ENCODE measurements at places on chromosomes 11 and 22.

DNA sequence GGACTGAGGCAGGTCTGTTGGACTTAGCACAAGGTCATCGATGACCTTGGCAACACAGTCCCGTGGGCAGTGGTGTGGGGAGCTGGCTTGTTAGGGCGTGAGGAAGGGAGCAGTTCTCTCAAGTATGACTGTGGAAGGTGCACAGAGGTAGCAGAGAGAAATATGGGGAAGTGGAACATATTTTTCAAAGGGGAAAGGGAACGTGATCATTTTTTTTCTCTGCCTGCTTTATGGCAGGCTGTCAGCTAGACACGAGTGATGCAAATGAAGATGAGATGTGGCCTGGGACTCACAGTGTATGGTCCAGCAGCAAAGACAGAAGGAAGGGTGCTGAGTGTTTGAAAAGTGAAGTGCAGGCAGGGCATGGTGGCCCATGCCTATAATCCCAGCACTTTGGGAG is 30.6 kb downstream of the ADAMTS8 start:
- DNase-seq = no peak

DNA sequence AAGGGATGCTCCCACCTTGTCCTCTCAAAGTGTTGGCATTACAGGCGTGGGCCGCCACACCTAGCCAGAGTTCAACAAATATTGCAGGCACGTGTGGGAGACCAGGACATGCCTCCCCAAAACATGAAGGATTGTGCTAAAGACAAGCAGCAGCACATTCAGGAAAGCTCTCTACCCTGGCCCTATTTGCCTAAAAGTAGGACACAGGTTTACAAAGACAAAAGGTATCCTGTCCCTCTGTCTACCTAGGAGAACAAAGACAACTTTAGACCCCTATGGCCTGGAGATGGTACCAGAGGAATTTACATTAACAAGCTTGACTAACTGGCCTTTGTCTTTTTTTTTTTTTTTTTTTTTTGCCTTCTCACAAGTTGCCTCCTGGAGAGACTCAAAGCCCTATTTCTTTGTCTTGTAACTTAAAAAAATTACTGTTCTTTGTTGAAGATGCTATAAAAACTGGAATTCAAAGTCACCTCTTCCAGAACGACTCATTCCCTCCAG is 859 bp upstream of the ACCS start:
- no peak for DNase-seq

GRCh38 chr11:105132716-105133511 is 6.7 kb downstream of the CARD18 start:
- no peak for DNase-seq

DNA sequence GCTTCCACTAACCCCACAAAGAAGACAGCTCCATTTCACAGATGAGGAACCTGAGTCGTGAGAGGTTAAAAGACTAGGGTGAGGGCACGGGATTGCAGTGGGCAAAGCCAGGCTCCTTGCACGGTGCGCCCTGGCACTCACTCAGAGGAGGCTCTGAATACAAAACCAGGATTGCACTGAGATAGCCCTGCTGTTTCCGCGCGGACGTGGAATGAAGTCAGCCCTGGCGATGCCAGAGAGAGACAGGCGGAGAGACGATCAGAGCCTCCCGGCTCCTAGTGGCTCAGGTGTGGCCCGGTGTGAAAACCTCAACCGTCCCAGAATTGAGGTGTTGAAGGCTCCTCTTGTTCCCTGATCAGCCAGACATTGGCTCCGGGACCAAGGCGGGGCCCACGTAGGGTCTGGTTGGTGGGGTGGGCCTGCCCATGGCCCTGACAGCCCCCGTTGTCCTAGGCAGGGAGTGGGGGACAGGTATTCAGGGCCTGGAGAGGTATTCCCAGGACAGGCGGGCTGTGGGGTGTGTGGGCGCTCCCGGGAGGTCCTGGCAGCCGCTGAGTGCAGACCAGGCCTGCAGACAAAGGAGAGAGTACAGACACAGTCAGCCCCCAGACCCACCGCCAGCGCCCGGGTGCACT is 43.1 kb upstream of the LINC01488 start:
- no peak for DNase-seq

- no peak for DNase-seq
Measured at GRCh38 chr11:129237880-129238638, 45.9 kb upstream of the ARHGAP32 start.

DNA sequence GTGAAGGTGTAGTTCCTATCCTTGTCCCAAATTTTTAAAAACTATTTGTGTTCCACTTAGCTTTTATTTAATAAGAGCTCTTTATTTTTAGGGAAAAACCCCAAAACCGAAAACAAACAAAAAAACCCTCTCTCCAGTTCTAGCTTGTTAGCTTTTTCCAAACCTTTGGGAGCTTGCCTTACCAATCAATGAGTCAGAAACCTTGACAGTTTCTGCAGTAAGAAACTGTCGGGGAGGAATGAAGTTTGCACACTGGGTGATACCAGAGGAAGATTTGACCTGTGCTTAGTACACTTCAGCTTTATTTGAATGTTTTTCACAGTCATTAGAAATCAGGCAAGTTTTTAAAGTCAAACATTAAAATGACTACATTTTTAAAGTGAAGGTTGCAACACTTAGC is 105.0 kb downstream of the FAT3 start:
- no peak for DNase-seq

GRCh38 chr11:41795004-41795403 is 335.6 kb upstream of the LRRC4C start:
- DNase-seq = no peak

GRCh38 chr11:88421530-88421929 is 84.0 kb upstream of the CTSC start:
- no peak for DNase-seq

DNA sequence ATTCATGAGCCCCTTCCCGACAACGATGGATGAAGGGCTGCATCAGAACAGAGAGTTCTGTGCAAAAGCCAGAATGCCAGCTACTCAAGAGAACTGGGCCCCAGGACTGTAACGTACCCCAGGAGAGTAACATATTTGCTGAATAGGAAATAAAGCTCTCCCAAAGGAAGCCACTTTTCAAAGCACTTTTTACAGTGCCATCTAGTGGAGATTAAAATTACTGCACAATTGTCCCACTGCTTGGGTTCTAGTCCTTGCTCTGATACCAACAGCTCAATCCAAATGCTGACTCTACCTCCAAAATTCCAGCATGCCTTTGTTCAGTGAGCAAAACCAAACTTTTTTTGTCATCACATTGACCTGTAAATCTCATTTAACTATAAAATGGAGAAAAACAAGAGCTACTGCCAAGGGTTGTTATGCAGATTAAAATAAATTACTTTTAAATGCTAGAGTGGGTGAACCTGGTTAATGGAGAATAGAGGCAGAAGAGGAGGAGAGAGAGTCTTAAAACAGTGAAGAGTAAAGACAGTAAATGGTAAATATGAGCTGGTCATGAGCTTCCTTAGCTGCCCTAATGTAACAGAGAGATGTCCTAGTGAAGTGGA is 87.6 kb upstream of the FSHB start:
- DNase-seq = no peak

GRCh38 chr11:84044706-84045105 is 758.5 kb upstream of the CCDC90B start:
- no peak for DNase-seq

GRCh38 chr11:121248496-121248895 is 44.1 kb upstream of the SC5D start:
- no peak for DNase-seq

- no peak for DNase-seq
Measured at GRCh38 chr11:70247710-70248072, 22.8 kb upstream of the PPFIA1 start.

DNA sequence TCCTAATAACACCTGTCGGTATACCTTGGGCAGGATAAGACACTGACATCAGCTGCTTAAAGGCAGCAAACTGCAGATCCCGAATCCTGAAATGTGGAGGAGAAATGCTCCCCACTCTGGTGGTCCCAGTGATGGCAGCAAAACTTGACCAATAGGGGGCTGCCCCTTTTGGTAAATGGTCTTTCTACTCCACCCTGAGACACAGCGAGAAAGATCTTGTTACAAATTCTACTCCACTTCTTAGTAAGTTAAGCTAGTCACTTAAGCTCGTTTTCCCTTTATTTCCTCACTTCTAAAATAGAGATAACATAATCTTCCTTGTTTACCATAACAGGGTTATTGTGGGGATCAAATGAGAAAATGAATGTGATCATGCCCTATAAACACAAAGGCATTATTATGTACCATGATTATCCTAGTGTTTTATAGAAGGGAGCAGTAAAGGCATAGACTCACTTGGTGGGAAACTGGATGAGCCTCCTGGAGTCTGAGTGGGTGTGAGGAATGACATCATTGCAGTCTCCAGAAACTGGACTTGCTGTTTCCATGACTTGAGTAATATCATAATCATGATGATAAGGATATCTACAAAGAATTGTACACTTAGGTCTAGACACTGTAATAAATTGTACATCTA is 50.9 kb downstream of the ENDOD1 start:
- DNase-seq = no peak

DNA sequence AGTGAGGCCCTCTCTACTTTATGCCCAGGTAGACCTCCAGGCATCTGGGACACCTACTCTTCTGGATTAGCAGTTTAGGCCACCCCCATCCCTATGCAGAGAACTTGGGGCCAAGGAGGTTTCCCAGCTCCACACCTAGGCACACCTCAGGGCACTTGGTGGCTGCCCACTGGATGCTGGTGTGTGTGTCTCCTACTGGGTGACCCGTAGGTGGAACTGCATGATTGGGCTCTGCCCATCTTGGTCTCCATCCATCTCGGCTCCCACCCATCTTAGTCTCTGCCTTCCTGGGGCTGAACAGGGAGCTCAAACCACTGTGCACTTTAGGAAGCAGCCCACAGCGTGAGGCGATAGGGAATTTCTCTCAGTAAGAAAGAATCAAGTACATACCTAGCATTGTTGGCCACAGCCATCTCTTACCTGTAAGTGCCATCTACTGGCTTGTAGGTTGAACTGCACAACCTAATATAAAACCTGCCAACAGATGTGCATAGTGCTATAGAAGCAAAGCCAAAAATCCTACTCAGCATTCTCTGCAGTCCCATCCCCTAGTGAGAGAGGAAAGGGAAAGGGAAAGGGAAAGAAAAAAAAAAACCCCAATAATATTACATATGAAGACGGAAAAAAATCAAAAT is 61.6 kb upstream of the PTPN5 start:
- DNase-seq = no peak

DNA sequence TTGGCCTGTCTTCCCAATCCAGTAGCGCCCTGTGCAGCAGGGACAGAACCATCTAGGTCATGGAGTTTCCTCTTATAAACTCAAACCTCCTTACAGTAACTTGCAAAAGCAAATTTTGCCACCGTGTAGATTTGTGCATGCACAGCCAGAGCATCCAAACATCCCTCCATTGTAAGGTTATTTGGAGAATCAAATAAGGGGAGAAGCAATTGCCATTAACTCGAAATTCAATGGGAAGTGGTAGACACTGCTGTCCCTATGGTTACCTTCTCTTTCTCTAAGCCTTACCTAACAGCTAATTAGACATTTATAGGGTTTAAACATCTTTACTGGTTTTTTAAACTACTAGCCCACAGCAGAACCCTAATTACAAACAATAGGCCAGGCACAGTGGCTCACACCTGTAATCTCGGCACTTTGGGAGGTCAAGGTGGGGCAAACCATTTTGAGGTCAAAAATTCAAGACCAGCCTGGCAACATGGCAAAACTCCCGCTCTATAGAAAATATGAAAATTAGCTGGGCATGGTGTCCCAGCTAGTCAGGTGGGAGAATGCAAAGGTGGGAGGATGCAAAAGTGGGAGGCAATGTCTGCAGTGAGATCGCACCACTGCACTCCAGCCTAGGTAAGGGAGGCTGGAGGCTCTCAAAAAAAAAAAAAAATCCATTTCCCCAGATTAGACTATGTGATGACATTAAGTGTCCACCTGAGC is 6.6 kb downstream of the HSPA8 start:
- DNase-seq = no peak

GRCh38 chr11:17765356-17766072 is 30.9 kb downstream of the KCNC1 start:
- DNase-seq = no peak

- no peak for DNase-seq
Measured at GRCh38 chr11:57700425-57700824, 11.6 kb downstream of the MED19 start.

GRCh38 chr11:43639224-43639623 is 41.3 kb upstream of the HSD17B12 start:
- no peak for DNase-seq

- DNase-seq = no peak
Measured at GRCh38 chr22:30212363-30212995, 34.1 kb downstream of the LIF start.

GRCh38 chr11:15816260-15816871 is 540.0 kb downstream of the SOX6 start:
- DNase-seq = no peak

DNA sequence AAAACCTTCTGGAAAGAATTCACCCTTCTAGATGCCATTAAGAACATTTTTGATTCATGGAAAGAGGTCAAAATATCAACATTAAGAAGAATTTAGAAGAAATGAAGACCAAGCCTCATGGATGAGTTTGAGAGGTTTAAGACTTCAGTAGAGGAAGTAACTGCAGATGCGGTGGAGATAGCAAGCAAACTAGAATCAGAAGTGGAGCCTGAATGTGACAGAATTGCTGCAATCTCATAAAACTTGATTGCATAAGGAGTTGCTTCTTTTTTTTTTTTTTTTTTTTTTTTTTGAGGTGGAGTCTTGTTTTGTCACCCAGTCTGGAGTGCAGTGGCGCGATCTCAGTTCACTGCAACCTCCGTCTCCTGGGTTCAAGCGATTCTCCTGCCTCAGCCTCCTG is 51.6 kb downstream of the MS4A13 start:
- DNase-seq = no peak

DNA sequence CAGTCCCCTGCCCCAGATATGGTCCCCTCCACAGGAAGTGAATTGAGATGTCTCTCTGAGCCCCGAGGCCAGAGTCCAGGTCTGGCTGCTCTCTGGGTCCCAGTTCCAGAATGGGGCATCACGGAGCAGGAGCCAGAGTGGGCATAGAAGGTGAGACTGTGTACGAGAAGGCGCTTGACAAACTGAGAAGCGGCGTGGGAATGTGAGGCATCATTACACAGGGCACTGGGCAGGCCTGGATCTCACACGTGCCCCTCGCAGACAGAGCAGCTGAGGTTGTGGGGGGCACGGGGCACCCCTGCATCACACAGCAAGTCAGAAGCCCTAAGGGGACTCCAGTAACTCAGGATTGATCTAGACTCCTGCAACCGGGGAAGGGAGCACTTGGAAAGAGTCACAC is 9.2 kb downstream of the STARD10 start:
- DNase-seq = no peak

DNA sequence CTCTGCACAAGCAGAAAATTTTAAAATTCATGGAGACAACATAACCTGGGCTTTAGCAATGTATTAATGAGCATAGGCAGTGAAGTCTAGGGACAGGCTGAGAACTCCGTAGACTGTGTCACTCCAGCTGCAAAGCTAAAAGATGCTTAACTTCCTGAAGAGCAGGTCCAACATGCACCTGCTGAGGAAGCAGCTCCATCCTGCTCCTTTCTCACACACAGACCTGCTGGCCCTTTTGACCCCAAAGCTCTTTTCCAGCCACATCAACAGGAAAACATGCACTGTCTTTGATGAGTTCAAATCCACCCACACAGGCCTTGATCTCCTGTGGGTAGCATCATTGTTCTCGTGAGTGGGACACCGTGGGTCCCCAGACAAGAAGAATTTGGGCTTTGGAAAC is 36.0 kb downstream of the SYN3 start:
- no peak for DNase-seq

- DNase-seq = no peak
Measured at GRCh38 chr22:45254789-45255278, 14.1 kb upstream of the KIAA0930 start.

- no peak for DNase-seq
Measured at GRCh38 chr22:38164551-38164918, 17.1 kb downstream of the PLA2G6 start.

GRCh38 chr22:29855611-29856181 is 17.6 kb upstream of the ASCC2 start:
- no peak for DNase-seq

GRCh38 chr11:116534270-116534975 is 238.4 kb downstream of the BUD13 start:
- no peak for DNase-seq
